WERI-Rb-1 (cell line): ENCODE measurements at places on chromosomes 6 and 20.

DNA sequence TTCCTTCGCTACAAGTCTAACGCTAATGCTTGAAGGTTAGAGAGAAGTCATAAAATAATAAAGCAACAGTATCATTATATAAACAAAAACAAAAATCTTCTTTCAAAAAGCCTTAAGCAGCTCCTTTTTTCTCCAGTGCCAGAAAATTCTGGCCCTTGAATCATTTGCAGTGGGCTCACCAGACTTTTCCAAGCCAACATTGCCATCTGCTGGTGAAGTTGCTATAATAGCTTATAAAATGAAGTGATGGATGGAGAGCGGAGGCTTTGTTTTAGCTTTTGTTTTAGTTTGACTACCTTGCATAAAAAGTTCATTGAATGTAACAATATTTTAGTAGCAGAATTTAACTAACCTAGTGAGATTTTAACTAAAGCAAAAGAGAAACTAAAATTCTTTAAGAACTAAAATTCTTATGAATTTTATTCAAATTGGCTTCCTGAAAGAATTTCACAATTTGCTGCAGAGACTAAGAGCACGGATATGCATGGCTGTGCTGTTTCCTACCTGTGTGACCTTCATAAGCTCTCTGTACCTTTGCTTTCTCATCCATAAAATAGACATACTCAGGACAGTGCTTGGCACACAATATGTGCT, 44.8 kb upstream of the SLC2A12 start:
- peak; percentile 57 for DNase-seq

GRCh38 chr20:33490023-33490933, at the start of gene CBFA2T2:
TSS of gene CBFA2T2 (plus strand) at chr20:33490096. CDS start at chr20:33490268, 172 bp downstream.
- no peak for DNase-seq

GRCh38 chr20:1881240-1881835, 13.9 kb upstream of the SIRPA start:
- DNase-seq = no peak

GRCh38 chr6:17031961-17032360, 69.9 kb upstream of the STMND1 start:
- no peak for DNase-seq

DNA sequence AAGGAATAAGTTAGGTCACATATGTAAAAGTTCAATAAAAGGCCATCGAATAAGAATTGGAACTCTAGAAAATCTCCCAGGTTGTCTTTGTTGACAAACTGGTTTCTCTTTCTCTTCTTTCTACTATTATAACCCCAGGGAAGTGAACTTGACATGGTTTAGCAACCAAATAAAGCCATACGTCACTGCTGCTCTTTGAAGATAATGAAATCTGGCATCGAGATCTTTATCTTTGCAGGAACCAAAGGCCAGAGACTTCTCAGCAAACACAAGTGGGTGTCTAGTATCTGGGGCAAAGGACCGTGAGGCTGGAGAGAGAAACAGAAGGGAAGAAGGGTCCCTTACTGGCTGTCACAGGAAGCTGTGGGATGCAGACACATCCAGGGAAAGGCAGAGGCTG, 286.7 kb upstream of the CDYL start:
- no peak for DNase-seq

DNA sequence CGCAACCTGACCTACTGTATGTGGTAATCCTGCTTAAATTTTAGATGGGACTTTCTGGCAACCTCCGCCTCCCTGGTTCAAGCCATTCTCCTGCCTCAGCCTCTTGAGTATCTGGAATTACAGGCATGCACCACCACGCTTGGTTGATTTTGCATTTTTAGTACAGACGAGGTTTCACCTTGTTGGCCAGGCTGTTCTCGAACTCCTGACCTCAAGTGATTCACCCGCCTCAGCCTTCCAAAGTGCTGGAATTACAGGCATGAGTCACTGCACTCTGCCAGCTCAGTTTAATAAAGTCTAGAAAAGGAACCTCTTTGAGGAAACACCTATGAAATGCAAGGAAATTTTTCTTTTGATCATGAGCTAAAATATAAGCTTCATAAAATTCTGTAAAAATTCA, 9.0 kb upstream of the PLCB4 start:
- DNase-seq = no peak

GRCh38 chr6:73236144-73236750, 11.0 kb upstream of the KHDC1L start:
- DNase-seq = no peak

DNA sequence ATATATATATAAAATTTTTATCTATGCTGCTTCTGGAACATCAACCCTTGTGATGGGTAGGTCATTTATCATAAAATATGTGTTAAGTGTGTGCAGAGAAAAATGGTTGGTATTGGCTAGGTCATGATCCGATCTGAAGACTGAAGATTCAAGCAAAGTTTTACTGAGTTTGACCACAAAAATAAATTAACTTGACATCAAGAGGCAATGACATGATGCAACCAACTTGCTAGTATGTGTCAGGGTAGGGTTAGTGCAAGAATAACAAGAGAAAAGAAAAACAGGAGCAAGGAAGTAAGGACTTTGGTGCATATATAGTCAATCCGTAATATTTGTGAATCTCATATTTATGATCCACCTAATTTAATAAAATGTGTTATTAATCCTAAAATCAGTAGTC, 1202.0 kb upstream of the ADGRB3 start:
- no peak for DNase-seq

GRCh38 chr6:12592634-12593033, 123.9 kb upstream of the PHACTR1 start:
- DNase-seq = no peak

DNA sequence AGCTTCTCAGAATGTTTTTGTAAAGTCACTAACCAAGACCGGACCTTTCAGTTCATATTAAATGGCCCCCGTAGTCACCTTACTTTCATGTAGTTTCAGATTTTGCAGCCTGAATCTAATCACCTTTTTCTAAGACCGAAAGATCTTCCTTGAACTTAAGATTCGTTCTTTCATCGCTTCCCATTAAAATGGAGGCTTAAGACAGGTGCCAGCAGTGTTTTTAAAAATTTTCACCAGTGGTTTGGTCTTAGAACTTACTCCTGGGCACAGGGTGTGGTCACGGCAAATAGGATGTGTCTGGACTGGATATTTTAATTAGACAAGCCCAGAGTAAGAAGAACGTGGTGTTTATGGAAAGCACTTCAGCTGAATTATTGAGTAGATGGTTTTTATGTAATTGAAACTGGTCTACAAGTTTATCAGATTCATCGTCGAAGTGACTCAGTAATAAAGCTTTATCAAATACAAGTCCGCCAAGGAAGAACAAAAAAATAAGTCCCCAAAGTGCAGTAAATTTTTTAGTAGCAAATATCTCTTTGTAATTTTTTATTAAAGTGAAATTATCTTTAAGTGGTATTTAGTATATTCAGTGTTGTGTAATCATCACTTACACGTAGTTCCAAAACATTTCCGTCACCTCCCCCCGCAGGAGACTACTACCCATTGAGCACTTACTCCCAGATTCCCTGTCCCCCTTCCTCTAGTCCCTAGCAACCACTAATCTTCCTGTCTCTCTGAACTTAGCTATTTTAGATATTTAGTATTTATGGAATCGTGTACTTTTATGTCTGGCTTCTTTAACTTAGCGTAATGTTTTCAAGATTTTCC, 868 bp downstream of the SRSF3 start:
- DNase-seq = peak; percentile 44

GRCh38 chr20:48401359-48401758, 426.4 kb downstream of the PREX1 start:
- no peak for DNase-seq

DNA sequence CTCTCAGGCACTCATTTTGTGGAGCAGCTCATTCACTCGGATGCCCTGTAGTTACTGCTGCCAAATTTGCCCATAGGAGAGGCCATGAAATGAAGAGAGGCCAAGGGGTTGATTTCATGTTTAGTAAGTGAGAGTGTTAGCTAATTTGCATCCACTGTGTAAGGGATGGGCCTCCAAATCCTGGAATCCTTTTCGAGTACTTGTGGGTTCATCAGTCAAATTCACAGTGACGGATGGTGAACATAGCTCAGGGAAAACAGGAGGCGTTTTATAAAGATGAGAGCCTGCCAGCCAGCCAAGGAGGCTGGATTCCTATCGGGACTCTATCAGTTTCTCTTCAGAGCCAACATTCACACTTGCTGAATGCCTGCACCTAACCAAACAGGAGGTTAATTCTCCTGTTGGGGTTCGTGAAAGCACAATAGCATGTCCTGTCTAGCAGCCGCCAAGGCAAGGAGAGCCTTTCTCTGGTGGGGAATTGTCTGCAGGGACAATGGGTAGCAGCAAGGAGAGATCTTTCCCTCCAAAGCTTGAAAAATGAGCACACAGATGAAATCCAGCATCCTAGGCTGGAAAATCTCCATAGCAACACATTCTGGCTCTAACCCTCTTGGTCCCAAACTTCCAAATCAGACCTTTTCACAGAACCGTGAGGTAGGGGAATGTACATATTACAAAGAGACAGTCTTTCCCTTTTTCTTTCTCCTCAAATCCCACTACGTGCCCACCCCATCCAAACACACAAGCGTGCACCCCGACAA, 231.4 kb upstream of the ECI2 start:
- DNase-seq = no peak
